Ovary (tissue), 10 donors: ENCODE measurements at places on chromosomes 13 and 19. TPM values are rescaled to one million over a fixed set of nuclear protein-coding genes. Genes with fewer than 3 reads are reported as not detected.
A peak's percentile ranks its signal among the peaks of the same experiment; 100 is the strongest.

GRCh38 chr13:32731576-32731975 lies 145.3 kb downstream of the PDS5B start:
- no peak for DNase-seq

GRCh38 chr13:97535614-97536013 lies 101.6 kb downstream of the RAP2A start:
- no peak for DNase-seq

GRCh38 chr19:6577476-6578125 lies 13.3 kb downstream of the CD70 start:
- no peak for DNase-seq

GRCh38 chr19:12782424-12783290 lies 7.3 kb upstream of the HOOK2 start:
- DNase-seq, result peak; percentile 91

The HPN gene
- total RNA-seq, result 0.45 TPM

The UNC13A gene
- 0.11 TPM for total RNA-seq
